Neural crest cell (in vitro differentiated cells): ENCODE measurements at places on chromosomes 1 and 21. TPM values are rescaled to one million over a fixed set of nuclear protein-coding genes. Genes with fewer than 3 reads are reported as not detected.
A peak's percentile ranks its signal among the peaks of the same experiment; 100 is the strongest.

DNA sequence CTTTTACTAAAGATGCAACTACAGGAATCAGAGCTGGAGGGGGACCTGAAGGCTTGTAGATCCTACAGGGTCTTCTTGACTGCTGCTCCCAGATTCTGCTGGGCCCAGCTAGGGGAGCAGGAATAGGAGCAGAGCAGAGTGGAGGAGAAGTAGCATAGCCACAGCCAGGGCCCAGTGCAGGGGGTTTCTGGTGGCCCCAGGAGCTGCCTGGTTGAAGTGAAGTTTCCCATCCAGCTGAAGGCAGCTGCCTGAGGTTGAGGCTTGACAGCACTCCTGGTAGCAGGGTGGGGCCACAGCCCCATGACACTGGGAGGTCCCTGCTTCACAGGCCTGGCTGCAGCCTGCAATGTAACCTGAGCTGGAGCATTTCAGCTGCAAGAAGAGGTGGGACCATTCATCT lies 2.0 kb upstream of the INPP5B start:
- H3K4me3 ChIP-seq = no peak overlapping the region
- no peak for DNase-seq
- H3K36me3 ChIP-seq = no peaks in the 10 kb centered on the region

GRCh38 chr1:34984793-34985608 lies at the start of gene TMEM35B:
TSS of gene TMEM35B (minus strand) at chr1:34985347. CDS start at chr1:34985305, 42 bp downstream.
- H3K27ac ChIP-seq = peak within 1 kb of the TSS; percentile 88
- no peaks in the 10 kb centered on the region for H3K27me3 ChIP-seq
- H3K36me3 ChIP-seq = no peaks in the 10 kb centered on the region
- H3K4me1 ChIP-seq = peaks cover 8% of the 10 kb centered on the region

DNA sequence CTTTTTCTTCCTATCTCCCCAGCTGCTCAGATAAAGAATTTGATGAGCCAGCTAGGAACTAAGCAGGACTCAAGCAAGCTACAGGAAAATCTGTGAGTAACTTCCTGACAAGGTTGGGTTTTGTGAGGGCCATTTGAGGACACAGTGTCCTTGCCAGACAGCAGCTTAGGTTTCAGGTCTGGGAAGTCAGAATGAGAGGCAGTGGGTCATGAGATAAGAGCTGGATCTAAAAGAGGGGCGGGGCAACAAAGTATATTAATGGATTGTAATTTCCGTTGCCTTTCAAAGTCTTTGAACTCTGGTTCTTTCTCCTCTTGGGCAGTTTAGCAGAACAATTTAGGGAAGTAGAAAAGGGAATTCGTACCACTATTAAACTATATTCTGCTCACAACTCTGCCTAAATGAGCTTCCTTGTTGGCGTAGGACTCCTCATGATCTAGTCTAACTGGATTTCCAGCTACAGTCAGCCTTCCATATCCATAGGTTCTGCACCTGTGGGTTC lies 16.6 kb downstream of the STX12 start:
- no peaks in the 10 kb centered on the region for H3K4me1 ChIP-seq
- H3K4me3 ChIP-seq = no peak overlapping the region
- H3K27me3 ChIP-seq = no peaks in the 10 kb centered on the region
- H3K27ac ChIP-seq = no peak overlapping the region
- H3K36me3 ChIP-seq = peaks cover 7% of the 10 kb centered on the region

DNA sequence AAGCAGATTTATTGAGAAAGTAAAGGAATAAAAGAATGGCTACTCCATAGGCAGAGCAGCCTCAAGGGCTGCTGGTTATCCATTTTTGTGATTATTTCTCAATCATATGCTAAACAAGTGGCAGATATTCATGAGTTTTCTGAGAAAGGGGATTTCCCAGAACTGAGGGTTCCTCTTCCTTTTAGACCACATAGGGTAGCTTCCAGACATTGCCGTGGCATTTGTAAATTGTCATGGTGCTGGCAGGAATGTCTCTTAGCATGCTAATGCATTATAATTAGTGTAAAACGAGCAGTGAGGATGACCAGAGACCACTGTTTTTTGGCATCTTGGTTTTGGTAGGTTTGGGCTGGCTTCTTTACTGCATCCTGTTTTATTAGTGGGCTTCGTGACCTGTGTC lies 16.8 kb upstream of the FMN2 start:
- no peak for DNase-seq
- no peaks in the 10 kb centered on the region for H3K27me3 ChIP-seq
- peaks cover 2% of the 10 kb centered on the region for H3K36me3 ChIP-seq
- H3K4me1 ChIP-seq = peaks cover 10% of the 10 kb centered on the region
- H3K4me3 ChIP-seq = no peak overlapping the region

GRCh38 chr1:220880726-220881506 lies 1.7 kb downstream of the HLX start:
- H3K4me1 ChIP-seq = peaks cover 42% of the 10 kb centered on the region
- H3K27me3 ChIP-seq = peaks cover 99% of the 10 kb centered on the region
- no peak for DNase-seq
- no peak overlapping the region for H3K27ac ChIP-seq

- H3K36me3 ChIP-seq = peaks cover 6% of the 10 kb centered on the region
- no peaks in the 10 kb centered on the region for H3K27me3 ChIP-seq
- no peak for DNase-seq
- H3K4me1 ChIP-seq = peaks cover 47% of the 10 kb centered on the region
Observed at GRCh38 chr1:164601399-164602100, 42.6 kb downstream of the PBX1 start.

Gene FAM3B
- total RNA-seq = 0.23 TPM in 1 of 2 replicates, not detected in the other

Gene PPFIA4
- total RNA-seq = 2.6 and 5.0 TPM in 2 replicates

Gene NBPF6
- total RNA-seq = not detected in 2 replicates

Gene ADCY10
- 0.66 TPM in 1 of 2 replicates, not detected in the other for total RNA-seq

Gene PPIAL4G
- 0.09 TPM in 1 of 2 replicates, not detected in the other for total RNA-seq

Gene RIPPLY3
- total RNA-seq = 2.6 and 3.2 TPM in 2 replicates
